ENCODE measurements at places on chromosomes 7 and 10.

DNA sequence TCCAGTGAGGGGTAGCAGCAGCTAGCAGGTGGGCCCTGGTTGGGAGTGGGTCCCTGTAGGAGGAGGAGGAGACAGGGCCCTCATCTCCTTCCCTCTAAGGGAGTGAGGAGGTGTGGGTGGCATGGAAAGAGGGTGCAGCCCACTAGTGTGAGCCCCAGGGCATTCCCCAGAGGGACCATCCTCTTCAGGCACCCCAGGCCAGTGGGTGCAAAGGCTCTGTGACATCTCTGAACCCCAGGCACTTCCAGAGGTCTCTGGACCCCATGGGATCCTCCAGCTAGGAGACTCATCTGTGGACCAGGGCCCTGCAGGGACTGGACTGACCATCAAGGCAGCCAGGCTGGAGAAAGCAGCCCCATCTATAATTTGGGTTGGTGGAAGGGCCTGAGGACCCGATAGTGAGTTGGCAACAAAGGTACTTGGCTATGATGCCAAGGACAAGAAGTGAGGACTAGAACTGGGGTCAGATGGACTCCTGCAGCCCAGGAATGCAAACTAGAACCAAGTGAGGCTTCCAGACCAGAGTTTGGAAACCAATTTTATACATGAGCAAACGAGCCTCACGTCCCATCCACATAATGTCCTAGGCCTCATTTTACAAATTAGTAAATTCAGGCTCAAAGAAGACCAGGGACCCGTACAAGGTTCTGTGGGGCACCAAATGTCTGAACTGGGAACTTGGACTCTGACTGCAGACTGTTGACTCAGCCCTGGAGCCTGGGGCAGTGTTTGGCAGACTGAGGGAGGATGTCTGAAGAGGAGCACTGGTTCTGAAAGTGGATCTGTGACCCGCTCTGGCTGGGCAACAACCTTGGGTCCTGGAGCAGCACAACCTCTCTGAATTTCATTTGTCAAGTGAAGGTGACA lies 1.4 kb upstream of the VSTM4 start:
- DNase-seq, result no peak

DNA sequence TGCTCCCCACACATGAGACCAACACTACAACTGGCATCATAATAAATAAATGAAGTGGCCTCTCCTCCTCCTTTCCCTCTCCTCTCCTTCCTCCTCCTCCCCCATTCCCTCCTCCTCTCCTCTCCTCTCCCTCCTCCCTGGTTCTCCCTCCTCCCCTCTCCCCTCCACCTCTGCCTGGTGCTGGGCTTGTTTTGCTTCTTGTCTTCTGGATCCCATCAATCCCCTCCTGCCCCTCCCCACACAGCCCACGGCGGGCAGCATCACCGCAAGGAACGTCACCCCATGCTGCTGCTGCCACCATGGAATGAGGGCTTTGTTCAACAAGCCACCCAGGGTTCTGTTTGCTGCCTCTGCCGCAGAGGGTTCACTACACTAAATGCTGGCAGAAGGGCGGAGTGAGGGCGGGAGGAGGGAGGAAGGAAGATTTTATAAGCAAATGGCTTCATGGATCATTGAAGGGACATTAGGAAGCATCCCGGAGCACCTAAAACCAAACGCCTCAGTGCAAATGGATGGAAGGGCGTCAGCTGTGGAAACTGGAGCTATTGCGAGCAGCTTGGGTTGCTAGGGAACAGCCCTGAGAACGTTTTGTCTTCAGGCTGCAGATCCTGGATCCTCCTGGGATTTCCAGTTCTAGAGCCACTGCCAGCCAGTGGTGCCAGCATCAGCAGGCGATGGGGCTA lies 379.7 kb upstream of the ZMIZ1 start:
- DNase-seq, result no peak

- DNase-seq, result no peak
These were observed 87.2 kb upstream of the HPS1 start for GRCh38 chr10:98533746-98534445.

GRCh38 chr10:123275136-123275564 lies 120.9 kb downstream of the BUB3 start:
- DNase-seq, result no peak

- DNase-seq, result no peak
These were observed 45.9 kb upstream of the TMEM72 start for GRCh38 chr10:44865289-44865671.

- no peak for DNase-seq
These were observed 431.3 kb upstream of the ETV1 start for GRCh38 chr7:14420768-14421167.

GRCh38 chr7:43308913-43309705 lies 196.7 kb downstream of the HECW1 start:
- DNase-seq, result no peak

DNA sequence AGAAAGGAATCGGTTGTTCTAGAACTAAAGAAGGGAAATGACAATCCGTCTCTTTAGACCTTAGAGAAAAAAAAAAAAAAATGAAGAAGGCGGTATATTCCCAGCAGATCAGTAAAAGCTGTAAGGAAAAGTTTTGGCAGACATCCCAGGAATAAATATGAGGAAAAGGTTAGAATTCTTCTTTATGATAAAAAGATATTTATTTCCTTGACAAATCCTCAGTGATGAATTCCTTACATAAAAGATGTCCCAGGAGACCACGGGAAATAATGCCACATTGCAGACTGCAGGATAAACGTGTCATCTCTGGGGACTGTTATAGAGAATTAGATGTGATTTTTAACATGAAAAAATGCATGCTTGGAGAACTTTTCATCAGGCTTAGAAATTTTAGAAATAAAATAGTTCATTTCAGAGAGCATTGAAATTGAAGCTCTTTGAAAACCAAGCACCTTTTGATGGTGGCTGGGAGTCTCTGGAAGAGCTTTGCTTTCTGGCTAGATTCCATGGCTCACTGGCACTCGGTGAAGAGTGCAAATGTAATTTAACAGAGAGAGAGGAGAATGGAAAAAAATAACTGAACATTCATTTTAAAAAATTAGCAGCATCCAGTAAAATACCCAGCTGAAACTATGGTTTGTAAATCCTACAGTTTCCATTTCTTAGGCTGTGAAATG lies 98.2 kb downstream of the PRPF18 start:
- no peak for DNase-seq

GRCh38 chr10:89080660-89081059 lies 90.1 kb downstream of the FAS start:
- DNase-seq, result no peak

DNA sequence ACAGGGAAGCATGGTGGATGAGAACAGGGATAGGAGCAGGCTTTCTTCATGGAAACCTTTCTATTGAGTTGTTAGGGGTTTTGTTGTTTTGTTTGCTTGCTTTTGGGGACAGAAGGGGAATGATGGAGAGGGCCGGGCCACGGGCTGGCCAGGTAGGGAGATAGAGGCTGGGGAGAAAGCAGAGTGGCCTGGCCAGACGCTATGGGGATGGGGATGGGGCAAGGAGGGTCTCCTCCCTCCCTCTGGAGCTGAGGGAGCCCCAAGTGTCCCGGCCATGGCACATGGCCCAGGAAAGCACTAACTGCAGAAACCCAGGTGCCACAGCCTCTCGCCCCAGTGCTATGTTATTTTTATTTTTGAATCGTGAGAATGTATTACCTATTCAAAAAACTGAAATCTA lies 10.0 kb downstream of the AOC1 start:
- DNase-seq, result no peak

GRCh38 chr7:140369294-140369693 lies 29.0 kb downstream of the SLC37A3 start:
- no peak for DNase-seq

- DNase-seq, result no peak
These were observed 94.1 kb downstream of the SORCS3 start for GRCh38 chr10:104735036-104735756.

- no peak for DNase-seq
These were observed 10.3 kb downstream of the CUL1 start for GRCh38 chr7:148709014-148709413.

DNA sequence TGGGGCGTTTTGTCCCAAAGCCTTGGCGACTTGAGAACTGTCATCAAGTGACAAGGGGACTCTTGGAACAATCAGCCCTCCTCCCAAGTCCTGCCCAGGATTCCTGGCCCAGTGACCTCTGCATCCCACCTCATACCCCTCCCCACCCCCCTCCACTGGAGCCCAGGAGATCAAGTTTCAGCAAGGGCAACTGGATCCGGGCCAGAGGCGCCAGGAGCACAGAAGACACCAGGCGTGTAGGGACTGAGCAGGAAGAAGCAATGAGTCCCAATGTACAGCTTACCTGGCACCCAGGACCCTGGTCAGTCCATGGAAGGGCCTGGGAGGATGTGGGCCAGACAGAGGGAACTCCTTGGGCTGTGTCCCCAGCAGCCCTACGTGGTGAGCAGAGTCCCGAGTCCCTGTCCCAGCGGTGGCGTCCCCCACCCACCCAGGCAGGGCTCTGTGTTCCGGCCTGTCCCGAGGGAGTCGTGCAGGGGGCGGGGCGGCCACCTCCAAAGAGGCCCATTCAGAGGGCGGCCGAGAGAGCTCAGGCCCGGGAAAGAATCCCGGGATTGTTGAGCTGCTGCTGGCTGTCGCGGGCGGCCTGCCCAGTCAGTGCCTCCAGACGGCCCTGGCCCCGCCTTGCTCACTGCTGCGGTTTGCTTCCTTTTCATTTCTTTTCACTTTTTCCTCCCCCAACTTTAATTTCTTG lies 254.1 kb downstream of the TNS3 start:
- DNase-seq, result no peak

DNA sequence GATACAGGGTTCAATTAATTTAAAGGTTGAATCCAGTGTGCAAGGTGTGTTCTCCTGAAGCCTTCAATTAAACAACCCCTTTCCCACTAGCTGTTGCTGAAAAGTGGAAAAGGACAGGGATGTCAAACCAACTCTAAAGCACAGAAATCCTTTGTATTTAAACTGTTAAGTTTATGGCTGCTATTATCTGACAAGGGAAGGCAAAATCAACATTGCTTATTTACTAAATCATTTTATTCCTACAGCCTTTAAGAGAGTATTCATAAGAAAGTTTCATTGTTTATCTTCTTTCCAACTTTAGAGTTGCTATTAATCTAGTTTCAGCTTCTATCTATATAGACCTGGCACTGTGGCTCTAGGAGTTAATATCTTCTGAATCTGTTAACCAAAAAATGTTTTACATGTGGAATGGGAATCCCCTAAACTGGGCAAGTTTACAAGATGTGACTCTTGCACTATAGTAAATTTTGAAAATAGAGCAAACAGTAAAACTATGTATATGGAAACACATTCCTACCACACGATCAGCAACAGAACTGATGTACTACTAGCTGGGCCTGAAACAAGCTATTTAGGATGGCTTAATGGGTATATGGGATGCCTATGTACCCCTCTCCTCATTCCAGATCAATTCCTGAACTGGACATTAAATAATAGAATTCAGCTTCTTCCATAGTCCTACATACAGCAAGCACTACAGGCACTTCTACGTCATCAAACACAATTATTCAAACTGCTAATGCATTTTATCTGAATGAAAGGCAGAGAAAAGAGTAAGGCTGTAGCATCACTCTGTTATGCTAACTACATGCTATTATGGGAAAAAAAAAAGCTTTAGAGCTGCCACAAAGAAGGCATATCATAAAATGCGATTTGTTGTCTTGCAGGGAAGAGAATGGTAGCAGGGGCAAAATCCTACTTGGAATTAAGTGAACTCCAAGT lies 52.8 kb downstream of the CDK6 start:
- DNase-seq, result no peak

DNA sequence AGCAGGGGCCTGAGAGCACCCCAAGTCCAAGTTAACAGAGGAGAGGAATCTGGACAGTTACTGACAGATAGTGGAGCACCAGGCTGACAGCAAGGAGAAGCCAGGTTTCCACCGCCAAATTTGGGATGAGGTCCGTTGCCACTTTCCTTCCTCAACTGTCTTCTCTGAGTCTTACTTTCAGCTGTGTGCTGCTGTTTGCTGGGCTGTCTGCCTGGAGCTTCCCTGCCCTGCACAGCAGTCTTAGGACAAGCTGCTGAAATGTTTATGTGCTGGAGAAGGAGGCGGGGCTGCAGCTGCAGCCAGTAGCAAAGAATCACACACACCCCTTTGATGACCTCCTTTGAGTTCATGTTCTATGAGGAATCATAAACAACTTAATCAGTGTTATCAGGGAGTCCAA lies 17.4 kb upstream of the CYP3A7 start:
- DNase-seq, result no peak

DNA sequence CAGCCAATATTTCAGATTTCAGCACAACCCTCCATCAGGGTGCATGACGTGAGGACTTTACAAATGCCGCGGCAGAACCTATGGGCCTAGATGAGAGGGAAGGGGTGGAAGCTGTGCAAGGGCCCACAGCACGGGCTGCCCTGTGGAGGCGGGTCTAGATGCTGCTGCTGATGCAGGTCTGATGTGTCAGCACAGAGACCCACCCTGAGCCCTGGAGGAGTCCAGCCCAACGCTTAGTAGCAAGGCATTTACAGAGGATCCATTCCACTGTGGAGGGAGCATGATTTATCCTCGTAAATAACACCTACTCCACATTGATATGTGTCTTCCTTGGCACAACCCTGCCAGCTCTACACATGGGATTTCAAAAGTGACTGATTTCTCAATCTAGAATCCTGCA lies 48.5 kb downstream of the MYL10 start:
- no peak for DNase-seq

GRCh38 chr7:69595415-69595814 lies 2.9 kb upstream of the AUTS2 start:
- DNase-seq, result no peak

GRCh38 chr7:17583786-17584185 lies 285.3 kb downstream of the AHR start:
- no peak for DNase-seq

- DNase-seq, result no peak
These were observed 50.0 kb downstream of the MAGI2 start for GRCh38 chr7:79403451-79403850.

DNA sequence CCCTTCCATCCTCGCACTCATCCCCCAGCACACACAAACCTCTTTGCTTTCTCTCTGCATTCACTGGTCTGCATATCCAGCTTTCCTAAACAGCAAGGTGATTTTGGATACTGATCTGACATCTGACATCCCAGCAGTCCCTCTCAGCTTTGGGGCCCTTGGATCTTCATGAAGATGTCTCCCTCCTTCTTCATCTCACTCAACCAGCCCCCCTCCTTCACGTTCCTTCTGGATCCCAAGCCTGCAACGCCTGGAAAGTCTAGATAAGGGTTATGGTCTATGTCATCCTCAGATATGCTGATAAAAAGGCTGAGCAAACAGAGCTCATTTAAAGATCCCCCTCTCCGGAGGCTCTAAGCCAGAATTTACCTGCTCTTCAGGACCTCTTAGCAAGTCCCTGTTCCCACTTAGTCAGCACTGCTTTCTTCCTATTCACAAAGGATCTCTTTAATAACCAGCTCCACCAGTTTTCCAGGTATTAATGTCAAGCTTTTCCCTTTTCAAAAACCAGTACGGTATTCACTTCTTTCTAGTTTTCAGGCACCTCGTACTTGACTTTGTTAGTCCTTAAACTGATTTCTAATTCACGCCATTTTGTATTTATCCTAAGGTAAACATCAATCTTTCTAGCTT lies 38.9 kb downstream of the CREB3L2 start:
- DNase-seq, result no peak

DNA sequence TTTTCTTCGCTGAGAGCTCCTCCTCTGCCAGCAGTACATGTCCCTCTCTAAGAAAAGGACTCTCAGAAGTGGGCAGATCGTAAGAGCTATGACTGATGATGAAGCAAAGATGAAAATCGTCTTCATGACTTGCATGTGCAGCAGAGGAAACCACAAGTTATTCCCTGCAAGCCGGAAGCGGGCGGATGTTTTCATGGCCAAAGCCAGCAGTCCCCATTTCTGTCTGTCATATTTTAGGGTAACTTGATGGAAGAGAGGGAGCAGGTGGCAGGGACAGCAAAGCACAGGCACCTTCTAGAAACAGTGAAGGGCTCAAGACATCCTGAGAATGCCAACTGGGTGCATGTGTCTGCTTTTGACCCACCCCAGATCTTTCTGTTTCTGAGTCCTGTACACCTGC lies 19.9 kb downstream of the KLF6 start:
- no peak for DNase-seq
